GF-D8 (cell line): ENCODE measurements at places on chromosomes 5 and 9.

DNA sequence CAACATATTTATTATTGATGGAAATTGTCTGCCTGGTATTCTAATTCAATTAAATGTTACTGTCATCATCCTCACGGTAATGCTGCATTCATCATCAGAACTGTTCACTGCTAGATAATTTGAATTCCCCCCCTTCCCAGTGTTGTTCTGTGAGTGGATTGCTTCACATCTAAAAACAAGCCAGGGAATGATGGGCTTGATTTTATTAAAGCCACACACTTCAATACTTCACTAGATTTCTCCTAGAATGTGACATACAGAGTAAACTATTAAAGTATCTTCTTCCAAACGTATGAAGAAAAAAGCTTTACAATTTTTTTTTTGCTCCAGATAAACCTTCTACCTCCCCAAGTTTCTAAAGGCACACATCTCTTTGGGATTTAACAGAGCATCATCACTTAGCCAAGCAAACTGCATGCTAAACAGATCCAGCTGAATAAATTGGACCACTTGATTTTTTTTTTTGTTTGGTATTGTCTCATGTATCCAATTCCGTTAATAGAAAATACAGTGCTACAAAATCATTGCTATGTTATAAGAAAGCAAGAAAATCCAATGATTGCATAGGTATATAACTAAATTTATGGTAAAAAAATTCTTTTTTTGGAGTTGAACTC lies 692.4 kb downstream of the MTRR start:
- no peak for DNase-seq

DNA sequence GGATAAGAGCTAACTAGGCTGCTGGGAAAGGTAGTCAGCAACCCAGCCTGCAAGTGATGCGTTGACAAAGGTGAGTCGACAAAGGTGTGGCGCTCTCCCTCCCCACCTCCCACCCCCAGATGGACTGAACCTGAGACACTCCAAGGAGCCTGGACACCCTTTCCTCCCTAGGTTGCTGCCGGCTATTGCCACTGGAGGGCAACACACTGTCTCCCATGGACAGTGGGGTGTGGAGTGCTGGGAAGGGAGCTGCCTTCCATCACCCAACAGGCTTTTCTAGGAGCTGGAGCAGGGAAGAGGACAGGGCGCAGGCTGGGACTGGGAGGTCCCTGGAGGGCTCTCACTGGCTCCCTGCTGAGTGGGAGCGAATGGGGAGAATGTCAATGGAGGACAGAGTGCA lies 75.4 kb upstream of the ARAP3 start:
- DNase-seq, result no peak

GRCh38 chr9:132516911-132517310 lies 65.5 kb upstream of the BARHL1 start:
- DNase-seq, result no peak

DNA sequence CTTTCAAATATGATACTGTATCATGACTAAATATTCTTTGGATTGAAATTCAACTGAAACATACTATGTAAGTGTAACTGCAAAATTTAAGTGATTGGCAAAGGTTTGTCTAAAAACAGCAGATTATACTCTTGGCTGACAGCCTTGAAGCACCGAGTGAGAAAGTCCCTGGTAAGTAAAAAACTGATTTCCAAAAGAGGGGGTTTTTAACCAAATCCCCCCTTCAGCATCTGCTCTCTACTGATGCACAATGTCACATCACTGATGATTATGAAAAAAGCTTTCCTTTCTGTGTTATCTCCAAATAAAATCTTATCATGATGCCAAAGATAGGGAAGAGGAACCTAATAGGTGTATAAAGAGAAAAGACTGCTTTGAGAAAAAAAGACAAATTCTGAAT lies 141.0 kb downstream of the MEF2C start:
- no peak for DNase-seq

GRCh38 chr5:58197875-58198274 lies 262.0 kb downstream of the PLK2 start:
- DNase-seq, result no peak

DNA sequence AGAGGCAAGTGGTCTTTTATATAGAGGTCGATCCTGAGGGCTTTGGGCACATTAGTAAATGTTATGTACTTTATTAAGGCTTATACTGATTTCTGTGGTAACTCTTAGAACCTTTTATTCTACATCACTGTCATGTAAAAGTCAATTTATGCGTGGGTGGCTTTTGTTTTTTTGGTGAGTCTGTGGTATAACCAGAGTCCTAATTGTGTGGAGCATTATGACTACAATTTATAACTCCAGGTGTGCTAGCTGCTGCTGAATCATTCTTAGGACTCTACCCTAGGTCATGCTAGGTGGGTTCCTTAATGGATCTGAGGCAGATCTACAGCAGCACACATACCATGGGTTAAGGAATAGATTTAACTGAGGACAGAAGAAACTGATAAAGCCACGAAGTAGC lies 33.9 kb upstream of the KCNN2 start:
- DNase-seq, result no peak

DNA sequence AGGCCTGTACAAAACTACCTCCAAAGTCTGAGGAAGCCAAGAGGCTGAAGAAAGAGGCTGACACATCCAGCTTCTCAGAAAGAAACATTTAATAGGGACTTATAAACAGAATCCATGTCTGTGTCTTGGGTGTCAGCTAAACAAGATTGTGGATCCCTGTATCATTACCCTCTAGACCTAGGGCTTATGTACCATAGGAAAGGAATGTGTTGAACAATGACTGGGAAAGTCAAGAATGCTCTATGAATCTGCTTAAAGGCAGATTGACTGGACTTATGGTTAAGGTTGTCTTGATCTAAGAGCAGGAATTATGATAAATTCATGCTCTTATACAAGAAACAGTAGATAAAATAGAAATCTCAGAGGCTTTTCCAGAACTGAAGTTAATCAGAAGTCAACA lies 335.7 kb upstream of the RPS23 start:
- no peak for DNase-seq

GRCh38 chr9:10612641-10613398 lies at the start of gene PTPRD:
Gene PTPRD (minus strand): TSS chr9:10613002.
- no peak for DNase-seq

DNA sequence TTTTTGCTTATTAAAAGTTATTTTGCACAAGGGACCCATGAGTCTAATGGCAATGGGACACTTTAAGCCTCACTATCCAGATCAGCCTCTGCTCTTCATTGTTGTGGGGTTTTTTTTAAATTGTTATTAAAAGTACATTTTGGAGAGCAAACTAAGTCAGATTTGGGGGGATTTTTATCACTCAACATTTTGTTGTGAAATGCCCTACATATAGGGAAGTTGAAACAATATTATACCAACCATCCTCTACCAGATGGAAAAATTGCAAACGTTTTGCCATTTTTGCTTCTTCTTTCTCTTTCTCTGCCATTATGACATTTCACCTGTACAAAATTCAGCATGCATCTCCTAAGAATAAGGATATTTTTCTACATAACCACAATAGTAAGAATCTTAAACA lies 75.3 kb downstream of the SLC1A3 start:
- no peak for DNase-seq

DNA sequence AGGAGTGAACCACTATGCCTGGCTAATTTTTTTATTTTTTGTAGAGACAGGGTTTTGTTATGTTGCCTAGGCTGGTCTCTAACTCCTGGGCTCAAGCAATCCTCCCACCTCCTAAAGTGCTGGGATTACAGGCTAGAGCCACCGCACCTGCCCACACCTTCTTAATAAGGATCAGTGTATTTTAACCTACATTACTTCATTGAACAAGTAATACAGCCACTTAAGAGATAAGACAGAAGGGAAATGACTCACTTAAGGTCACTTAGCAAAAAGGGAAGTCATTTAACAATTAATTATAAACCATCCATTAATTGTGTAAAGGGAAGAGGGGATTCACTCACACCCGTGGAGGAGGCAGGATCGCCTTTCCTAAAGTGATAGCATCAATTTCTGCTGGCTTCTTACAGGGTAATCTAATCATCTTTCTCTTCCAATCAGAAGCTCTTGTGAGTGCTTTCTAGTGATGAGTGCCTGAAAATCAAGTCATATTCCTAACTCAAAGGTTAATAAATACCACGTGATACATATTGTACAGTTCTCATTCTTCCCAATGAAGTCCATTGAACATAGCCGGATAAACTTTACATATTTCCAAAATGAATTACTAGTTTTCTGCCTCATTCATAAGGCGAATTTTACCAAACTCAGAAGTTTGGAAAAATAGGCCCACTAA lies 3.5 kb downstream of the FBXW11 start:
- DNase-seq, result no peak

DNA sequence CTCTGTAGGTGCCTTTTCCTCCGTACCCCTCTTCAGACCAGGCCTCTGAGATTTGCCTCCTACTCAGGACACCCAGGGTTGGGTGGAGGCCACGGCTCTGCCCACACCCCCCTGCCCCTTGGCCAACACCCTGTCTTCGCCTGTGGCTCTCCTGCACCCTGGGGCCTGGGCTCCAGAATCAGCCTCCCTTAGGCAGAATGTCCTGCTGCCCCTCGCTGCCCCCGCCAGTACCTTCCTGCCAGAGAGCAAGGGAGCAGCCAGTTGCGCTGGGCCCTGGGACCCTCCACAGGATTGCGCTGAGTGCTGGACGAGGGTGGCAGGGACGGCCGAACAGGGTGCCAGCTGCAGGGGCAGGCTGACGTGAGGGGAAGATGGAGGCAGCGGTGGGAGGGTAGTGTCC lies 53.5 kb downstream of the COL5A1 start:
- DNase-seq, result no peak
